ENCODE measurements at places on chromosomes 16 and 17.
A peak's percentile ranks its signal among the peaks of the same experiment; 100 is the strongest.

DNA sequence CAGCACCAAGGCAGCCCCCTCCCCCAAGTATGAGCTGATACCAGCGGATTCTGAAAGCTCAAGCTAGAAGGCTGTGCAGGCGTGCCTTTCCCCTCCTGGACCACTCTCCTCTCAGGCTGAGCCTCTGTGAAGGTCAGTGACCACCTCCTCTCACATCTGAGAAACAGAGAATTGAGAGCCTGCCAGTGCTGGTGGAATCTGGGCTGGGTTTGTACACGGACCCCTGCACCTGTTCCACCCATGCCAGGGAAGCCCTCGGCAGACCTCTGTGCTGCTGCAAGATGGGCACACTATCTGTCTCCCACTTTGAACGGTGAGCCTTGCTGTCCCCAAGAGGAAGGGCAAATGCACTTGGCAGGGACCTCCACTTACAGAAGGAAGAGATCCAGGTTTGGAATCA lies 54.7 kb upstream of the SDK2 start:
- no peak for DNase-seq

DNA sequence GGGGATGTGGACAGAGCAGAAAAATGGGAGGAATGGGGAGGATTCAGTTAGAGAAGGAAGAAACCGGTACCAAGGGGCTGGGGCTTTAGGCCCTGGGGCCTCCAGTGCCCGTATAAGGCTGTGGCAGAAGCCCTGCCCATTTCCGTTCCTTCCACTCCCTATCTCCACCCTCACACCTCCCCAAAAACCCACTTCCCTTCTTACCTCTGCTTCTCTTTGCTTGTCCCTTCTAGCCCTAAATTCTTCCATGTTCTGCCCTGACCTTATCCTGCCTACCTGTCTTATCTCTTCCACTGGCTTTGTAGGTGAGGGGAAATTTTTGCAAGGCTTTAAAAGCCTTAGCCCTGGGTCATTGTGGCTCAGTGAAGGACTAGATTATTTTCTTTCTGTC lies 4.1 kb downstream of the RNF167 start:
- DNase-seq = no peak

- peak; percentile 68 for DNase-seq
Observed at GRCh38 chr17:2238432-2239169, 65.0 kb downstream of the SMG6 start.

- DNase-seq = no peak
Observed at GRCh38 chr17:9767432-9767991, 23.9 kb downstream of the DHRS7C start.

GRCh38 chr17:40460968-40461731 lies 17.9 kb downstream of the IGFBP4 start:
- no peak for DNase-seq

Measured in GM13976 (cell line).